ENCODE measurements at places on chromosomes 3 and 15. TPM values are rescaled to one million over a fixed set of nuclear protein-coding genes. Genes with fewer than 3 reads are reported as not detected.
A peak's percentile ranks its signal among the peaks of the same experiment; 100 is the strongest.

GRCh38 chr3:151909681-151910405 lies 36.4 kb downstream of the SUCNR1 start:
- DNase-seq, result no peak

GRCh38 chr3:18424213-18424728 lies 868 bp downstream of the SATB1 start:
- no peak for DNase-seq

DNA sequence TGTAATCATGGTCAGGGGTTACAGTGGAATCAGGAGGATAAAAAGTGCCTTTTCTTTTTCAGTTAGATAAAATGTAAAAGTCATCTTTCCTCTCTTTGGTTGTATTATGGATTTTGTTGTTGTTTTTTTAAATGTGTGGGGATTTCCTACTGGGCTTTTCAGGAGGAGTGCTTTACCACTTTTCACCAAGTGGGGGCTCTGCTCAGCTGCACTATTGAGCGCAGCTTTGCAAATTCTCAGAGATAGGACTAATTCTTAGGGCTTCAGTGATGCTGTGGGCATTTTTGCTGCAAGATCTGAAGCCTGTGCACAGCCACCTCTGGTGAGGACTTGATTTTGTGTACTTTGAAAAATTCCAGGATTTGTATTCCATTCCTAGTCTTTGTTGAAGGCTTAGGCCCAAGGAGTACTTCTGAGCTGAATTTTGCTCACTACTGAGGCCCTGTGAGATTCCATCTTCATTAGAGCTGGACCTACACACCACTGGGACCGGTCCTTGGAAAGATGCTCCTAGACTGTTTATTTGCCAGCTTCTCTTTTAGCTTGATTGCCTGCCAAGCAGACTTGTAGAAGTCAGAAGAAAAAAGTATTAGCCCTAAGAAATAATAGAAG lies 7.5 kb downstream of the GNB5 start:
- DNase-seq, result no peak

DNA sequence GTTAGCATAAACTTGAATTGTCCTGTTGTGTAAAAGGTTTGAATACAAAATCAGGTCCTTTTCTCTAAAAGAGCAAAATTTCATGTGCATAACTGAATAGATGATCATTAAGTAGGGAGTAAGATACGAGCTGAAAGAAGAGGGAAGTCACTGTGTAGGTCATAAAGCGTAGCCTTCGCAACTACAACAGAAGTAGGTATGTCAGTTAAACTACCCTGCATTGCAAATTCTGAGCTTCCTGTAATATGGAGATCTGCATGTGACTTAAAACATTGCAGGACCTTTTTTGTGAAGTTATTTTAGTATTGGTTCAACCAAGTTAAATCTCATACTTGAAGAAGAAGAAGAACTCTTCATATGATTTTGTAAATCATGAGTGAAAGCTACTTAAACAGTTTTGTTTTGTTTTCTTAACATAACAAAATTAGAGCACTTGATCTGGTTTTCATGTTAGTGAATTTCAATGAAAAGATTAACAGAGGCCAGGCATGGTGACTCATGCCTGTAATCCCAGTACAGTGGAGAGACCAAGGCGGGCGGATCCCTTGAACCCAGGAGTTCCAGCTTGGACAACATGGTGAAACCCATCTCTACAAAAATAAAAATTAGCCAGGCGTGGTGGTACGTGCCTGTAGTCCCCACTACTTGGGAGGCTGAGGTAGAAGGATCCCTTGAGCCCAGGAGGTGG lies 26.4 kb downstream of the ARMC8 start:
- DNase-seq, result no peak

GRCh38 chr3:42639192-42639591 lies 14.3 kb upstream of the ZBTB47 start:
- no peak for DNase-seq

DNA sequence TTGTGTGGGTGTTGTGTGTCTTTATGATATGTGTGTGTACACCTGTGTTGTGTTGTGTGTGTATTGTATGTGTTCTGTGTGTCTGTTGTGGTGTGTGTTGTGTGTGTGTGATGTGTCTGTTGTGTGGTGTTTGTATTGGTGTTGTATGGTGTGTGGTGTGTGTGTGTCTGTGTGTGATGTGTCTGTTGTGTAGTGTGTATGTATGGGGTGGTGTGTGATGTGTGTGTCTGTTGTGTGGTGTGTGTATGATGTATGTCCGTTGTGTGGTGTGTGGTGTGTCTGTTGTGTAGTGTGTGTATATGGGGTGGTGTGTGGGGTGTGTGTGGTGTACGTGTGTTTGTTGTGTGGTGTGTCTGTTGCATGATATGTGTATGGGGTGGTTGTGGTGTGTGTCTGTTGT lies 46.6 kb downstream of the ZDHHC19 start:
- DNase-seq, result no peak

DNA sequence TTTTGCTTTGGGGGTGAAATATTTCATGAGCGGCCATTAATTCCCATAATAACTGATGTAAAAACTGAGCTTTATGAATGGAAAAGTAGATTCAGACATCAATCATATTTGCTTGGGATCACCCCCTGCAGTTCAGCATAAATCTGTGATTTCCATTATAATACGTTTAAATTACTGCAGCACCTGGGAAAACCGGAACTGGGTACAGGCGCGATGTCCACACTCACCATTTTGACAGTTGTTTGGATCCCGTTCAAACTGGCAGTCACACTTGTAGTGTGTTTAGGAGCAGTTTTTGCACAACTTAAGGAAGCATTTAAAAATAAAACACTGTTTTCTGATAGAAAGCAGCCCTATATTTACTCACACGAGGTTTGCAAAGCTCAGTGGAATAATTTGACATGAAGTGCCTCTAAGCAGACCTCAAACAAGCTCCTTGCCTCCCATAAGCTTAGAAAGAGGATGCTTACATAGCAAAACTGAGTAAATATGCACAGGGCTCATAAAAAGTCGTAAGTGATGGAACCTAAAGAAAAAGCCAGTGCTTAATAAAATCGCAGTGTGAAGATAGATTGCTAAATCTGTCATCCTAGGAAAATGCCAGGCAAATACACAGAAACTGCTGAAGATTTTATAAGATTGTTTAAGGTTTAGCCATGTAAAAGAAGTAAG lies 377.6 kb downstream of the PTPRG start:
- DNase-seq, result no peak

- DNase-seq, result no peak
Measured at GRCh38 chr3:8996681-8997121, 33.4 kb upstream of the RAD18 start.

- no peak for DNase-seq
Measured at GRCh38 chr3:48155122-48155521, 33.1 kb downstream of the CDC25A start.

GRCh38 chr3:105722943-105723556 lies 145.8 kb downstream of the CBLB start:
- no peak for DNase-seq

DNA sequence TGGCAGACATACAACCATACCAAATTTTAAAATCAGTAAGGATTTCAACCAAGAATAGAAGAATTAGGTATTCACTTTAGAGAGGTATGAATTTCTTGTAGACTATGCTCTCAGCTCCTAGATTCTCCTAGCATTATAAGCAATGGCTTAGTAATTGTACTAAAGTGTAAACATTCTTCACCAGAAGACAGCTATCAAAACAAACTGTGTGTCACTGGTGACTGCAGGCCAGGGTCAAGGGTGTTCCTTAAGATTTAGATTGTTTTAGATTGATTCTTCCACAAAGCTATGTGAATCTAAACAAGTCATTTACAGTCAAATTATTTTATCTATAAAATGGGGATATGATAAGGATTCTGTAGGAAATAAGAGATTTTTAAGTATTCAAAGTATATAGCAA lies 23.1 kb upstream of the GP5 start:
- no peak for DNase-seq

GRCh38 chr15:27175472-27176153 lies 204.6 kb downstream of the GABRG3 start:
- DNase-seq, result no peak

DNA sequence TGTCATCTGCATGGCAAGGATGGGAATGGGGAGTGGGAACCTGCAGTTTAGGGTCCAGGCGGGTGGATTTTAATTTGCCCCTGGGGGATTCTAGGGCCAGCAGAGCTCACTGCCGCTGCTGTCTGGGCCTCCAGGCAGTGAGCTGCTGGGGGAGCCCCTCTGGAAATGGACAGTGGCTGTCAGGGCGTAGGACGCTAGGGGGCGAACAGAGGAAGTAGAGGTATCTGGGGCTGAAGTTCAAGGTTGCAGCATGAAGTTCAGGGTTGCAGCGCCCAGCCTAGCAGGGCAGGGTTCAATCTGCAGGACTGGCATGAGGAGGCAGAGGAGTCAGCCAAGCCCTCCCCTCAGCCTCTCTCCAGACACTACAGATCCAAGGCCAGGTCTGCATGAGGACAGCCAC lies 49.5 kb downstream of the APBA2 start:
- DNase-seq, result peak; percentile 68

GRCh38 chr15:62520887-62521286 lies 355.8 kb upstream of the C2CD4B start:
- DNase-seq, result no peak

DNA sequence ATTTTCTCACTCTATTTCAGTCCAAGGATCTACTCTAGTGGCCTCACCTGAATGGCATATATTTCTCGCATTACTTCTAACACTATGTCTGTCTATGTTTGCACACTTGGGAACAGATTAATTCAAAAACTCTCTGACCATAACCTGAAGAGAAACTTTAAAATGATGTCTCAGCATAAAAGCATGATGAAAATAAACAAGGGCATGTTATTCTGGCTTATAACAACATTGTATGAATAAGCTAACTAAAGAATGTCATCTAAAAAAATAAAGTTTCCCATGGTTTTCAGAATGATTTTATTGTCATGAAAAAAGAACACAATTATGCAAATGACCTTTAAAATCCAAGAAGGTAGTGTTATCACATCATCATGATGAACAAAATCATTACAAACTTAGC lies 85.5 kb upstream of the ROBO2 start:
- DNase-seq, result no peak

DNA sequence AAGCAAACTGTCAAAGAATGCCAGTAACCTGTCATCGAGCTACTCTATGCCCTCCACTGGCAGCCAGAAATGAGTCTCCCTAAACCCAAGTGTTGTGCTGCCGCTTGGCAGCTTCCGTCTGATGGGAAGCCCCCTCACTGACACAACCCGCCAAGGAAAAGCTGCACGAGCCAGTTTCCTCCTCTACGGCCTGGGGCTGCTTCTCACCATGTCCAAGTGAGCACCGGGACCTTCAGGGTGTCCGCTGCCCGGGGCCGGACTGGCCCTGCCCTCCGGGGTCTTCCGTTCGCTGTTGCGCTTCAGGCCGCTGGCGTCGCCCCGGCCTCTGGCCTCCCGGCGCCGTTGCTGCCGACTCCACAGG lies 490 bp downstream of the TOMM70 start:
- peak; percentile 54 for DNase-seq

- no peak for DNase-seq
Measured at GRCh38 chr3:194522579-194523046, 35.8 kb upstream of the ATP13A3 start.

DNA sequence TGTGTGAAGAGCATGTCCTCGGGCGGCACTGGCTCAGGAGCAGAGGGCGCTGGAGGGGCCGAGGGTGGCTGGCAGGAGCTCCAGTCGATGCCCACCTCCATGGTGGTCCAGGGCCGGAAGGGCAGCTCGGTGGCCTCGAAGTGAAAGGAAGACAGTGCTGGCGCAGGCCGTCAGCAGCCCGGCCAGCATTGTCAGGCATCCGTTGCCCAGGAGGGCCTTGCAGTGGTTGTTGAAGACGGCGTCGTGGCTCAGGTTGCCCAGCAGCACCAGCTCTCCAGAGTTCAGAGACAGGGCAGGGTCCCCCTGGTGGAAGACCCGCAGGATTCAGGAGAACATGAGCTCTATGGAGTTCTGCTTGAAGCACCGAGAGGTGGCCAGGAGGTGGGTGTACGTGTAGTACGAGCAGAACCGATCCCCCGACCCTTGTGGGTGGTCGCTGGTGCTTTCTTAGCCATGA lies 16.5 kb upstream of the SIAH2 start:
- DNase-seq, result no peak

DNA sequence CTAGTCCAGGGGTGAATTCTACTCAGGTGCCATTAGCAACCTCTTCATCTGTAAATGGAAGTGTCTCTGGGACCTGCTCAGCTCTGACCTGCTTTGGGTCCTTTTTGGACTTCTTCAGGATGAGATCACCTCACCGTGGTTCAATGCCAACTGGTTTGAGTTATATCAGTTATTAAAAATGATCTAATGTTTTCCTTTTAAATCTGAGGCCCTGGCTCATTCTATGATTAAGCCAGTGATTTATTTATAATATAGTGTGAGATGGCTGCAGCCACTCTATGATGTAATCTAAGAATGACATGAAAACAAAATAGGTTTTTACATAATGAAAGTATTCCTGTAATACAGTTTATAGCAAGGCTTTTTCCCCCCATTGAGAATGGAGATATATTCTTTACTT lies 79.4 kb downstream of the LPP start:
- DNase-seq, result no peak

- no peak for DNase-seq
Measured at GRCh38 chr3:188183452-188183851, 29.5 kb downstream of the LPP start.

- no peak for DNase-seq
Measured at GRCh38 chr3:36957063-36957462, 12.2 kb upstream of the TRANK1 start.

GRCh38 chr3:127421943-127422662 lies 134.3 kb upstream of the PRR20G start:
- no peak for DNase-seq

- no peak for DNase-seq
Measured at GRCh38 chr3:32757618-32758374, 60.0 kb upstream of the TRIM71 start.

- DNase-seq, result no peak
Measured at GRCh38 chr3:67564008-67564407, 90.4 kb downstream of the SUCLG2 start.

DNA sequence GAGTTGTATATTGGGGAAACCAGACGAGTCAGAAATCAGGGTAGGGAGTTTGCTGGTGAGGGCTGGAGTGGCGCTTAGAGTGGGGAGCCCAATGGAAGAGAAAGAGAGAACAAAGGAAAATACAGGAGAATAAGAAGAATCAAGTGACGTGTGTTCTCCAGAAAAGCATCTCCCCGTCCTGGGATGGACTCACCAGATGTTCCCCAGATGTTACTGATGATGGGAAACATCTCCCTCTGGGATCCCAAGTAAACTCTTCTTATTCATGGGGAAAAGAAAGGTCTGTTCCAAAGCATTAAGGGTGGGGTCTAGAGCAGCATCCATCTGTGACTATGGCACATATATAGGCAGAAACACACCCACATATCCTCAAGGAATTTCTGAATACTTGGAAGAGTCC lies 3.0 kb upstream of the CSRNP1 start:
- no peak for DNase-seq

GOLGA8Q gene
- 0.82 TPM for total RNA-seq

SCG3 gene
- total RNA-seq, result not detected

GOLGA8J gene
- not detected for total RNA-seq

MB21D2 gene
- total RNA-seq, result 6.6 TPM

MST1R gene
- 0.74 TPM for total RNA-seq

FAM174B gene
- total RNA-seq, result 5.7 TPM

BOC gene
- not detected for total RNA-seq

CLDN16 gene
- total RNA-seq, result not detected

ADGRG7 gene
- total RNA-seq, result not detected

CNTN3 gene
- not detected for total RNA-seq

ASB7 gene
- total RNA-seq, result 18.5 TPM

SLC22A13 gene
- total RNA-seq, result 0.27 TPM

GBE1 gene
- 70.4 TPM for total RNA-seq

EHD4 gene
- 23.6 TPM for total RNA-seq

GNB4 gene
- 2.9 TPM for total RNA-seq

CX3CR1 gene
- total RNA-seq, result 0.25 TPM

ST3GAL6 gene
- 0.28 TPM for total RNA-seq

CLCN2 gene
- total RNA-seq, result 5.0 TPM

PRSS50 gene
- total RNA-seq, result not detected

KBTBD13 gene
- not detected for total RNA-seq

MRAS gene
- 0.54 TPM for total RNA-seq

PLSCR5 gene
- not detected for total RNA-seq
